Left colon (tissue), 2 donors: ENCODE measurements at places on chromosomes 11 and 22. TPM values are rescaled to one million over a fixed set of nuclear protein-coding genes. Genes with fewer than 3 reads are reported as not detected.

The GLYAT gene
- not detected for total RNA-seq

The PTPRCAP gene
- 7.1 TPM for total RNA-seq

The OR51I1 gene
- total RNA-seq: not detected

The APOBEC3B gene
- total RNA-seq: 34.3 TPM

The LRRC56 gene
- 4.7 TPM for total RNA-seq

The DGAT2 gene
- 1.7 TPM for total RNA-seq

The USP2 gene
- total RNA-seq: 26.0 TPM

The NTM gene
- 1.7 TPM for total RNA-seq

DNA sequence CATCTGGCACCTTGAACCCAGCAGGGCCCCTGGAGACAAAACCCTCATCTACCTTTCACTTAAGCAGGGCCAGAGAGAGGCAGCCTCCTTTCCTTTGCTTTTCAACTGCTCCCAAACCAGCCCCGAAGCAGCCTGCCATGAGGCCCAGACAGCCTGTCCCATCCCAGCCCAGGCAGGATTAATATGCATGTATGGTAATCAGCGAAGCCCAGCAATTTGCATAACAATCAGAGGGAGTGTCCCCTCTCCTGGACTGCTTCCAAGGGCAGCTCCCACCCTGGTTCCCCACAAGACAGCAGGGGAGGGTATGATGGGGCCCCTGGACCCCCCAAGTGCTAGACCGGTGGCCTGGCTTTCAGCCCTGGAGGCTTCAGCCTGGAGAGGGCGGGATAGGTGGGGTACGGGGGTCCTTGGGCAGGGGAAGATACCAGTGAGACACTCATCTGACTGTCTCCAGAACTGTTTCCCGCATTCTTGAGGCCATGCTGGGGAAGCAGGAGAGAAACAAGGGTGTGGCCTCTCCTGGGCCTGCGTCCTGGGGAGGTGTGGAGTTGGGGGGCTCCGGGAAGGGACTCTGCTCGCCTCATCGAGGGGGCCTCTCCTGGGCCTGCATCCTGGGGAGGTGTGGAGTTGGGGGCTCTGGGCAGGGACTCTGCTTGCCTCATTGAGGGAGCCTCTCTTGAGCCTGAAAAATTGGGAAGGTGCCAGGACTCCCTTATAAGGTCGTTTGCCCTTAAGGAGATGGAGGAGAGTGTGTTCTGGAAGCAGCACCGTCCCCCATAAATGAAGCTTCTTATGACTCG, 93.2 kb upstream of the PRR5 start:
- DNase-seq: no peak

DNA sequence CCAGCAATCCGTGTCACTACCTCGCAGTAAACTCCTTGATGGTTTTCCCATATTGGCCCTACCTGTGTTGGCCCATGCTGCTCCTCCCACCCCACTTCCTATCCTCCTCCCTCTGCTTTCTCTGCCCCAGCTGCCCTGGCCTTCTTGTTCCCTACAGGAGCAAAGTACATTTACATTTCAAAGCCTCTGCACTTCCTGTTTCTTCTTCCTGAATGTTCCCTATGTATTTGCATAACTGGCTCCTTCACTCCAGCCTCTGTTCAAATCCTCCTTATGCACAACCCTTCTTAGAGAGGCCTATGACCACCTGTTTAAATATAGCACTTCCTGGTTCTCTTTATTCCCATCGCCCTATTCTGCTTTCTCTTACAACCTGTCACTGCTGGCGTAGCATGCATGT, 62.2 kb downstream of the PARVA start:
- DNase-seq: peak; percentile 48

DNA sequence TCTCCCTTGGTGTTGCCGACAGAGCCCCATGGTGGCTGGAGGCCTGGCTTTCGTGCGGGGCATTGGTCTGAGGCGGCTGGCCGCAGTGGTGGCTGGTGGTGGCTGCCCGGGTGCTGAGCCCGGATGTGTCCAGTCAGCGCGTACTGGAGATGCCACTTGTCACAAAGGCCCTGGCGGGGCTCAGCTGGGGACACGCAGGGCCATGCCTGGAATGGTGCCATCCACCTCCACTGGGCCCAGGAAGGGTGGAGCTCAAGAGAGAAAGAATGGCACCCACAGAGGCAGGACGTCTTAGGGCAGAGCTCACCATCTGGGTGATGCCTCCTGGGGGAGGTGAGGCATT, 92.5 kb downstream of the CEP164 start:
- DNase-seq: no peak

DNA sequence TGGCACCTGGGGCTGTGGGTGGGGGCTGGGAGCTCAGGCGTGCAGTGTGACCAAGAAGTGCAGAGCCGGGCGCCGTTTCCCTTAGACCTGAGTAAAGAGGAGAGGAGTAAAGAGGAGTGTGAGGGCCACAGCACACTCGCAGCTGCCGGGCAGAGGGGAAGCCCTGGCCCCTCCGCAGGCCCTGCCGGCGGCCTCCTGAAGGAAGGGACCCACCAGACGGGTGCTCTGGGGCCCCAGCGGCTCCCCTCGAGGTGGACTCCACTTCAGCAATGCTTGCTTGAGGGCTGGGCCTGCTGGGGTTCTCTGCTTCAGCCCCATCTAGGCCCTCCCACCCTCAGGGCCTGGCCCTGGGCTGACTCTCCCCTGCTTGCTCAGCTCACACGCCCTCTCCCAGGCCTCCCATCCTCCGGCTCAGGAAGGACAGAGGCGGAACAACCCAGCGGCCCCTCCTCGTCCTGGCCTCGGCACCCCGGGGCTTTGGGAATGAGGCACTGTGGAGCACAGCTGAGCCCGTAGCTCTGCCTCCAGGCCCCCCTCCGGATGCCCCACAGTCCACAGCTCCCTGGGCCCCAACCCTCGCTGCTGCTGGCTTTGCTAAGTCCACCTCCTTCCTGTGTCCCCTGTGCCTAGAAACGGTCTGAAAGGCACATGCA, 1198.7 kb downstream of the BRD1 start:
- no peak for DNase-seq

- DNase-seq: no peak
Observed at GRCh38 chr22:48576333-48577013, 1251.2 kb downstream of the BRD1 start.

GRCh38 chr11:110654456-110654855, 57.8 kb downstream of the ARHGAP20 start:
- DNase-seq: no peak

DNA sequence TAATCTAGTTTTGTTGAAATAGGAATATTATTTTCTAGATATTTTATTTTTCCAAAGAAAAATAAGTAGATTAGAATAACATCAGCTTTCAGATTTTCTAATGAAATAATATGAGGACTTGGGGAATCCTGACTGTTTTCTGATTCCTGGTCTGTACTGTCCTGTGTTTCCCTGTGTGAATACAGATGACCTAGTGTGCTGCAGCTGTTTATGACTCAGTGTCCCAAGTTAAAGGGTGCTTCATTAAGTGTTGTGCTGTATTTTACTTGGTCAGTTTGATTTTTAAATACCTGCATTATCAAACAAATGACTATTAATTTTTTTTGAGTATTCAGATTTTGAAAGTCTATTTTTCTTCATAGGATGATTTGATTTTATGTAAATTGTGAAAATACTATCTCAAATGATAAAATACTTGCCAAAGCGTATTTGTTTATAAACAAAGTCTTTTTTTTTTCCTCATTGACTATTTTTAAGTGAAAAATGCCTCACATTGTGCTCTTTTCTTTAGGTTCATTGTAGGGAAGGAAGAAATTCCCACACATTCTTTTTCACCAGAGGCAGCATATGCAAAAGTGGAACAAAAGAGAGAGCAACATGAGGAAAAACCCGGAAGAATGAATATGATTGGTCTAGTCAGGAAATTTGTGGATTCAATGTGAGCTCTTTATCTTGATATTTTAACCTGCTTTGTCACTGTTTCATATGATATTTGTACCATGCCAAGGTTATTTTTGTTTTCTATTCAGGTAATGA, 264.2 kb downstream of the TMEM135 start:
- DNase-seq: no peak

GRCh38 chr22:32882774-32883530, 81.4 kb downstream of the TIMP3 start:
- no peak for DNase-seq

GRCh38 chr11:16468735-16469453, 112.5 kb upstream of the SOX6 start:
- no peak for DNase-seq

GRCh38 chr11:97123237-97123636, 733.4 kb downstream of the JRKL start:
- DNase-seq: no peak

GRCh38 chr11:73397468-73398131, 21.4 kb downstream of the RELT start:
- no peak for DNase-seq
